ENCODE measurements at places on chromosomes 3 and 15.

GRCh38 chr3:50657816-50658215, 16.9 kb upstream of the DOCK3 start:
- no peak for DNase-seq

DNA sequence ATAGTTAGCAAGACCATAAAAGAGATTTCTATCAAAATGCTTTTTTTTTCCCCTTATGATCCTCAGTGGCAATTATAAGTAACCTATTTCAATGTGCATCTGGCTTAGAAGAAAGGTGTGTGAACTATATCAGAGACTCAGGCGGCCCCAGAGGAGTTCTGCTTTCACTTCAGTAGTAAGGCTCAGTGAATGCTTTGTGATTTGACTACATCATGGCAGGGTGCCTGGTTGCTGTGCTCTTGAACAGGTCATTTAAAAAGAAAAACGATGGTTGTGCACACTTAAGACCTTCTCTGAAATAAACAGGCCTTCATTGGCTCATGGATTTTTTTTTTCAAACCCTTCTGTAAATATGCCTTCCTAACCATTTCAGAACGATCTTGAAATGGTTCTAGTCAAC, 400.4 kb upstream of the RARB start:
- no peak for DNase-seq

GRCh38 chr3:144915202-144915601, 943.6 kb downstream of the DIPK2A start:
- DNase-seq, result no peak

GRCh38 chr3:195133462-195133861, 137.5 kb downstream of the XXYLT1 start:
- peak; percentile 31 for DNase-seq

- DNase-seq, result no peak
These were observed 301.3 kb downstream of the ZNF385D start for GRCh38 chr3:21449738-21450137.

- DNase-seq, result no peak
These were observed 36.8 kb downstream of the BTD start for GRCh38 chr3:15638193-15638890.

DNA sequence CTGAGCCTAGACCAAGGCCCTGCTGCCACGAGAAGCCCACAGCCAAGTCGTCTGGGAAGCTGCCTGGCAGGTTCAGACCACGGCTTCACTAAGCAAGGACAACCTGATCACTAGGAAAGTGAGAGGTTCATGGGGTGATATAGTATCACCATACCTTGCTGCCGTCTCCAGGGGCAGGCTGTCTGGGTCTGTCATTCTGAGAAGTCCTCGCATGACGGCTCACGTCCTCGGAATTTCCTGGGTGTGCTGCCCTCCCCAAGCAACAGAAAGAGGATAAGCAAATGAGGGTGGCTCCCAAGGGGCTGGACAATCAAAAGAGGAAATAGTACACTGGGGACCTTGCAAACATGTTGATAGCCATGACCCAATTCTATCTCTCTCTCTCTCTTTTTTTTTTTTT, 207.4 kb upstream of the IGF1R start:
- no peak for DNase-seq

- DNase-seq, result no peak
These were observed 312.9 kb downstream of the RBMS3 start for GRCh38 chr3:29593802-29594201.

GRCh38 chr3:48128774-48129173, 59.4 kb downstream of the CDC25A start:
- DNase-seq, result no peak

DNA sequence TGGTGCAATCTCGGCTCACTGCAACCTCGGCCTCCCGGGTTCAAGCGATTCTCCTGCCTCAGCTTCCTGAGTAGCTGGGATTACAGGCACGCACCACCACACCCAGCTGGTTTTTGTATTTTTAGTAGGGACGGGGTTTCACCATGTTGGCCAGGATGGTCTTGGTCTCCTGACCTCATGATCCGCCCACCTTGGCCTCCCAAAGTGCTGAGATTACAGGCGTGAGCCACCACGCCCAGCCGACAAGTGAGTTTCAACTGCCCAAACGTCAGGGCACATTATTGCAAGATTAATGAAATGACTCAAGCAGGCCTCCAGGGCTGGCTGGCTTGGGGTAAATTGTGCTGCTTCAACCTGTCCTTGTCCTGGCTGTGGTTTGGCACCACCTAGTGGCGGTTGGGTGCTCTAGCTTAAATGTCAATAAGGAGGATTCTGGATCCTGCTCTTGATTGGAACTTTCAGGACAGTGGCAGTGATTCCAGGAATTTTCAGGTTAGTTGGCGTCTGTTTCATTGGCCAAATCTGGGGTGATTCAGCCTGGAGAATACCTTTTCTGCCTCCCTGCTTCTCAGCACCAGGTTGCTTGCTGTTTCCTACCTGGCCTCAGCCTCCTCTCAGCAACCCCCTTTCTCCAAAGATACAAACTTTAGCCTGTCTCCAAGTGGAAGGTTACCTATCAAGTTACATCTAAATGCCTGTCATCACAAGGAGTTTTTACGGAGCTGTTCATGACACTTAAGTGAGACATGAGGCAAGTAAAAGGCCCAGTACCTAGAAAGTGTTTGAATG, 32.4 kb upstream of the SACM1L start:
- peak; percentile 80 for DNase-seq

GRCh38 chr15:40301467-40302179, 6.1 kb downstream of the PLCB2 start:
- DNase-seq, result no peak

GRCh38 chr3:122000936-122001605, 21.0 kb downstream of the ILDR1 start:
- DNase-seq, result no peak

DNA sequence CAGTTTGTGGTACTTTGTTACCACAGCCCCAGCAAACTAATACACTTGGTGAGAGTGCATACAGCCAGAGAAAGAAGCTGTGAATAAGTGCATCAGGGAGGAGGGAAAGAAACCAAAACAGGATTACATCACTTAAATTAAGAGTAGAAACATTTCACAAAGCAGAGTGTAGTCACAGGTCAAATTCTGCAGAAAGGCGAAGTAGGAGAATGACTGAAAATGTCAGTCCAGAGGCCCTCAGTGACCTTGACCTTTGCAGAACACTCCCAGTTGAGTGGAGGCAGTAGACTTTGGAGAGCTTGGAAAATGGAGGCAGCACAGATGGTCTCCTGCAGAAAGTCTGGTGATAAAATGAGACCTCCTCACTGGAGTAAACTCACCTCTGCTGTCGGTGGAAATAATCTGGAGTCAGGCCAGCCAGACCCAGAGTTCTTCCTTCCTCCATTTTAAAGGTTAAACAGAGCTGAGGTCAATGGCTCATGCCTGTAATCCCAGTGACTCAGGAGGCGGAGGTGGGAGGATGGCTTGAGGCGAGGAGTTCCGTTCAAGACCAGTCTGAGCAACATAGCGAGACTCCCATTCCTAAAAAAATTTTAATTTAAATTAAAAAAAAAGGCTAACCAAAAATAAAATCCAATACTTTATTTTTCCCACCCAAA, 5.0 kb downstream of the CD86 start:
- DNase-seq, result no peak

DNA sequence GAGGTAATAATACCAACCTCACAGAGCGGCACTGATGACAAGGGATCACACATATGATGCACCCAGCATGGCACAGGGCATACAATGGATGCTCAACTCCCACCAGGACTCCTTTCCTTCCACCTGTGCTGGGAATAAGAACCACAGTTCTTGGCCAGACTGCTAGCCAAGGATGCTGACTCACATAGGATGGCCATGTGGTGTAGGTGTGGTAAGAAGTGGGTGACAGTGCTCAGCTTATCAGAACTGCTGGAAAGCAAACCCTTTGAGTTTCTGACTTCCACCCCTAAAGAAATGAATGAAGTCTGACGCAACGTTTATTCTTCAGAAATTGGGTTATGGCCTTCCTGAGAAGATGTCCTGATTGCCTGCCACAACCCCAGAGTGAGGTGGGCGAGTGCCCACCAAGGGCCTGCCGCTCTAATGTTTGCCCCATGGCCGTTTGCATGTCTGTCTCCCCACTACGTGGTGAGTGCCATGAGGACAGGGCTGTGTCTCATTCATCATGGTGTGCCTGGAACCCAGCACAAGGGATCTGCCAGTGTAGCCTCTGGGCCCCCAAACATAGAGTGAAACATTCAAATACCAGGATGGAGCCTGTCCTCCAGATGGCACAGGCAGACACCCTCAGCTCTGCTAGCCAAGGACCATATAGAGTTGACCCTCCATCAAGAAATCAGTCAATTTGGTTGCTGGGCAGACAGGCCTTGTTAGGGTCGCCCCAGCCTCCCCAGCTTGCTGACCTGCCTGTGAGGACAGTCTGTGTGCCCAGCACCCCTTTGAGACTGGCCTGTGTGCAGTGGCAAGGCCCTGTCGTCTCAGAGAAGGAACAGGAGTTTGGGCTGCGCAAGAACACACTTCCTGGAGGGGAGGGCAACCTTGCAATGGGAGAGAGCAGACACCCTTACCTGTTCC, 57.6 kb upstream of the SLCO2A1 start:
- no peak for DNase-seq

GRCh38 chr15:100926971-100927756, 8.0 kb downstream of the LRRK1 start:
- no peak for DNase-seq

DNA sequence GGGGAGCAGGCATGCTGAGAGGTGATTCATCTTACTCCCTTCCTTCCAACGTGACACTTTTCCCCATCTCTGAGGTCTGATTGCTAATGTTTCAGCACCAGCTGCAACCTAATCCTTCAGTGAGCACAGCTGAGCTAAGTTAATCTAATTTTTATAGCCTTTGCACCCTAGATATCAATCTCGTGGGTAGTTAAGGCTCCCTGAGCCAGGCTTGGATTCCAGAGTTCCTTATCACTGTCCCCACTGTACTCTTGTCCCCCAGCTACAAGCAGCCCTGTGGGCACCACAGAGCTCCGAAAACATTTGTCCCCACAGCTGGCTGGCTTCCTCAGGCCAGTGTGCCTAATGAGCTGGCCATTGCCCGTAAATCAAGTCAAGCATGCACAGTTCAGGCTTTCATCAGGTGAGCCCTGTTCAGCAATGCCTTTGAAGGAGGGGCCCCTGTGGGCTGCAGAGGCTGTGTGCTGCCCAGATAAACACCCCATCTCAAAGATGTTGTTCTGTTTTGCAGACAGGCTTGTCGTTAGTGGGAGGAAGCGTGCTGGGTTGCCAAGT, 376.9 kb upstream of the RASGRP1 start:
- DNase-seq, result no peak

GRCh38 chr3:28250999-28251398, 9.6 kb downstream of the CMC1 start:
- DNase-seq, result no peak

GRCh38 chr15:31402003-31402402, 75.4 kb downstream of the KLF13 start:
- DNase-seq, result no peak

GRCh38 chr15:34365836-34366235, 1.2 kb downstream of the LPCAT4 start:
- no peak for DNase-seq

- no peak for DNase-seq
These were observed 141.9 kb downstream of the TPRA1 start for GRCh38 chr3:127448671-127449070.

DNA sequence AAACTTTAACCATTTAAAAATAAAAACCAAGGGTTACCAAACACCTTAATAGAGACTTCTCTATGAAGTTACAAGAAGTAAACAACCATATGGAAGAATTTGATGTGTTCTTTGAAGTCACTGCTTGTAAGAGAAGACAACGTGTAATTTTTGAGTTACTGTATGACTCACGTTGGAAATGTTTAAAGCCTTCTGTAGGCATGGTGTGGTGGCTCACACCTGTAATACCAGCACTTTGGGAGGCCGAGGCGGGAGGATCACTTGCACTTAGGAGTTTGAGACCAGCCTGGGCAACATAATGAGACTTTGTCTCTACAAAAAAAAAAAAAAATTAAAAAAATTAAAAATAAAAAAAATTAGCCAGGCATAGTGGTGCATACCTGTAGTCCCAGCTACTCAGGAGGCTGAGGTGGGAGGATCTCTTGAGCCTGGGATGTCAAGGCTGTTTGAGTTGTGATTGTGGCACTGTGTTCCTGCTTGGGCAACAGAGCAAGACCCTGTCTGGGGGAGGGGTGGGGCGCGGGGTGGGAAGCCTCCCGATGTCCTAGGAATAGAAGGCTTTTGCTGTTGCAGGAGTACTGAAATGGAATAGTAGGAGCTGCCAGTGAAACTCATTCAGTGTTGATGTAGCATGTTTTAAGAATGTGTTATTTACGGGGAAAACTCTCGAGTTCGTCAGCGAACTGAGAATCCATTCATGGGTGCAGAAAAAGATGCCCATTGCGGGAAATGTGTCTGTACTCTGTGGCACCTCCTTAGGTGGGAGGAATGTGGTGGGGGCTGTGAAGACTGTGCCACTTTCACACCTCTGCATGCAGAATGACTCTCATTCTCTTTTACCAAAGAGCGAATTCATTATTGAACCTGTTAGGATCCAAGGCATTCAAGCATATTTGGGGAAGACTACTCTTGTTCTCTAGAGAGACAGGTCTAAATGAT, 134.2 kb downstream of the FNDC3B start:
- no peak for DNase-seq

DNA sequence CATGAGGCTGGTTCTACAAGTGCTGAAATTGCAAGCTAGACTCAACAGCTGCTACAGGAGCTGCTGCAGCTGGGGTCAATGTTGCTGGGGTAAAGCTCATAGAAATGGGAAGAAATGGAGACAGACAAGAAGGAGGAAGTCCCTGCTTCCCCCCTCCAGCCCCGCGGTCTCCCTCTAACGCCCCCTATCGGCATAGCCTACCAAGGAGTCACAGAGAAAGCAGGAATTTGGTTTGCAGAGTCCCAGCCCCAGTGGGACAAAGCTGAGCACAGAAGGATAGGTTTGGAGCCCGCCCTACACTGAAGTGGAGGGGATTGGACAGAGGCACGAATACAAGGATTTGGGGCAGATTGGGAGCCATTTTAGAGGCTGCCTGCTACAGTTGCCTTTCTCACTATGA, 176.9 kb upstream of the ANKRD28 start:
- no peak for DNase-seq

- no peak for DNase-seq
These were observed 260.0 kb downstream of the ABHD5 start for GRCh38 chr3:43950775-43951174.

- no peak for DNase-seq
These were observed 24.3 kb upstream of the IL12A start for GRCh38 chr3:159964166-159964973.

- DNase-seq, result no peak
These were observed 768 bp downstream of the AAGAB start for GRCh38 chr15:67253549-67254237.

- DNase-seq, result no peak
These were observed 16.7 kb upstream of the ZNF280D start for GRCh38 chr15:56749982-56750381.

GRCh38 chr15:93603550-93603949, 514.5 kb upstream of the RGMA start:
- DNase-seq, result no peak

DNA sequence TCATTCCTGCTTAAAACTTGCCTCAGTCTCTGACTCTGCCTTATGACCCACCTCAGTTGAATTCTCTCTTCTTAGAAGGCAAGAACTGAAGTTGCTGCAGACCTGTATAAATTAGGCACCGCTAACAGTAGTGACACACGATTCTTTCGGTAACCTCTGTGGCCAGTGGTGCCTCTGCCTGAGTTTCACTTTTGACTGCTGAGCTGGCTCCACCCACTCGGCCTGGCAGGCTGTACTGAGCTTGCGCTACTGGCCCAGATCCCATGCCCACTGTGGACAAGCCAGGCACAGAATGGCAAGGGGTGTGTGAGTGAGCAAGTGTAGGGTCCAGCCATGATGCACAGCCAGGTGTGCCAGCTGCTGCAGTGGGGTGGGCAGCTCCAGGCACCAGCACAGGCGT, 19.1 kb upstream of the EIF1B start:
- DNase-seq, result no peak

- DNase-seq, result no peak
These were observed 41.3 kb upstream of the LYZL4 start for GRCh38 chr3:42451546-42452230.
